ENCODE measurements at places on chromosomes 11 and 22.

DNA sequence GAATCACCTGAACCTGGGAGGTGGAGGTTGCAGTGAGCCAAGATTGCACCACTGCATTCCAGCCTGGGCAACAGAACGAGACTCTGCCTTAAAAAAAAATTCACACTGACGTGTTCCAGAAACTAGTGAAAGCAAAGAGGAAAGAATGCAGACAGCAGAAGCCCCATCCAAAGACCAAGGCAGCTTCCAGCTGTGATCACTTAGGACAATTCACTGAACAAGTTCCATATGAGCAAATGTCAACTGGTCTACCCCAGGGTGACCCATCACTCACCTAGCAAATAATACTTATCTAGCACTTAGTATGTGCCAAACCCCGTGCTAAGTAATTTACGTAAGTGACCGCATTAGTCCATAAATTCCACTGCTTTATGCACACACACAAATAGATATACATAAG lies 138.9 kb downstream of the LARGE1 start:
- DNase-seq = no peak

DNA sequence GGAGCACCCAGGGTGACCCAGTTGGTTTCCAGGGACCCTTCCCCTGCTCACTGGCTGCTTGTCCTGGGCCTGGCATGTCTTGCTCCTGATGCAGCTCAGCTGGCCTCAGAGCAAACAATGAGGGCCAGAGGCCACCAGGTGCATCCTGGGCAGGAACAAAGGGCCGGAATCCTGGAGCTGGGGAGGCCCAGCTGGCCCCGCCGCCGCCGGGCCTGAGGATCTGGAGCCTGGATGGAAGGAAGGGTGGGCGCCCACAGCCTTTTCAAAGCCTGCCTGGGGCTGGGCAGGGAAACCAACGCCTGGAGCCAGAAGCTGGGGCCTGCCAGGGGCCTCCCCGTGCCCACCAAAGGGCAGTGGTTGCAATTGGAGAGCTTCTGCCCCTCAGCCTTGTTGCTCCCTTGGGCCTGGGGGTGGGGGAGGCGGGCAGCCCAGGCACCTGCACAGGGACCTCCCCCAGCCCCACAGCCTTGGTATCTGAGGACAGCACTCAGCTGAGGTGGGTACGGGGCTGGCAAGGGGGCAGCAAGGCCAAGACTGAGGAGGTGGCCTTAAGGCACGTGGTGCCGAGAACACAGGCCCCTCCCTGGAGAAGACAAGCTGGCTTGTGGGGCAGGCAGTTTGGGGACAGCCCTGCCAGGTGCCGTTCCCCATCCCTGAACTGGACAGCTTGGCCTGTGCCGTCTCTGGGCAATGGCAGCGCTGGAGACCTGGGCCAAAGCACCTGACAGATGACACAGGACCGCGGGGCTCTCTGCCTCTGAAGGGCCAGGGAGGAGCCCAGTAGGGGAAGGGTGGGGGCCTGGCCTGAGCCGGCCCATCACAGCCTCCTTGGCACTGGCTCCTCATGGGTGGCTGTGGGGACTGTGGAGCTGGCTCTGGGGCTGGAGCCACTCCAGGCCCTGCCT lies 7.1 kb upstream of the ADORA2A start:
- DNase-seq = no peak

DNA sequence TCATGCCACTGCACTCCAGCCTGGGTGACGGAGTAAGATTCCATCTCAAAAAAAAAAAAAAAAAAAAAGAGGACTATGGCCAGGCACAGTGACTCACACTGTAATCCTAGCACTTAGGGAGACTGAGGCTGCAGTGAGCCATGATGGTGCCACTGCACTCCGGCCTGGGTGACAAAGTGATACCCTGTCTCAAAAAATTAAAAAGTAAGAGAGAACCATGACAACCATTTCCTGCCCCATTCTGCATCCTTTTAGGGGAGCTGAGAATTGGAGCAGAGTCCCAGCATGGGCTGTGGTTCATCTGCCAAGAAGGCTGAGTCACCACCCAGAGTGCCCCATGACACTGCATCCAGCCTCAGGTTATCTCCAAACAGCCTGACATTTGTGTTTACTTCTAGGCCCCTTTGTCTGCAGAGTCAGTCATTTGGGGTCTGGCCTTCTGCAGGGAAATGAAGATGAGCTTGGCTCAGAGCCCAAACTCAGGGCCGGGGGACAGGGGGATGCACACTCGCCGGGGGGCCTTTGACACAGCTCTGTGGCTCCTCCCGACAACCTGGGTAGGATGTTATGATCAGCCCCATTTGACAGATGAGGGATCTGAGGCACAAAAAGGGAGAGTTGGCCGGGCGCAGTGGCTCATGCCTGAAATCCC lies 4.7 kb downstream of the CSDC2 start:
- no peak for DNase-seq

DNA sequence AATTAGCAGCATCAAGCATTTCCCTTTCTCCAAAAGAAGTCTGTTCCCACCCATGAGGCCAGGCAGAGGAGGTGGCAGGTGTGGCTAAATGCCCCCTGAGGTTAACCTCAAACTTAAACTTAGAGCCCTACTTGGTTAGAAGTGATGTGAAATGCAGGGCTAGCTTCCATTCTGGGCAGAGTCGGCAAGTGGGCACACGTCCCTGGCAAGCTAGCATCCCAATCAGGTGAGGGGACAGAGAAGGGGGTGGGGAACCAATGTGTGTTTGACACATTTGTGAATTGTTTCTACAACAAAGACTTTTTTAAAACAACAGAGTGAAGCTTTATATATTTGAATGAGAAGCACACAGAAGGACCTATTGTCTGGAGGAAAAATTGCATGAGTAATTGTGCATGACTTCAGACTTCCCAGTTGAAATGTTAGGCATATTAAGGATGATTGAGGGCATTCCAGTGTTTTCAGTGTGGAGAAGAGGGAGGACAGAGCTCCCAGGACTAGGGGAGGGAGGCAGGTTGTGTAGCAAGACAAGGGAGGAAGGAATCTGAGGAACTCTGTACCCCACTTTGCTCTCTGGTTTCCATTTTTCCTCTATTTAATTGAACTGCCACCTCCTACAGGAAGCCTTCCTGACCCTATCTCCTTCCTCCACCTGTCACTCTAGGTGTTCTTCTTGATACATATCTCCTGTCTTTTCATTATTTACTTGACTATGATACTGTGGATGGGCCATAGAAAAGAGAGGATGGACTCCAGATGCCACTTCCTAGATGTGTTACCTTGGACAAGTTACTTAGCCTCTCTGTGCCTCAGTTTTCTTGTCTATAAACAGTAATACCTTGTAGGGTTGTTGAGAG lies 83.3 kb upstream of the PICALM start:
- DNase-seq = no peak

DNA sequence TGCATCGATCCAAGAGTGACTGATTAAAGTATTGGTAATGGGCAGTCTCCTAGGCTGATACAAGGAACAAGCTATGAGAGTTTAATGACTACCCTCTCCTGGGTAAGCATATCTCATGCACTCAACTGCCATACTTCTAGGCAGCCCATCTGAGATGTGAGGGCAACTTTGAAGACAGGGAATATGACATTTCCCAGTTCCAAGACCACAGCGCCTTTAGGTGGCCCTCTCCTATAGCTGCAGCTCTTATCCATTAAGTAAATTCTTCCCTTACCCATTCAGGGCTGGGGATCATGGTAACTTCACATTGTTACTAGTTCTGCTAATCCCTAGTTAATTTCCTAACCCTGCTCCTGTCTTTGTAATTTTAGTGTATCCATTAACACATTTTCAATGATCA lies 157.3 kb upstream of the CTSC start:
- DNase-seq = no peak

DNA sequence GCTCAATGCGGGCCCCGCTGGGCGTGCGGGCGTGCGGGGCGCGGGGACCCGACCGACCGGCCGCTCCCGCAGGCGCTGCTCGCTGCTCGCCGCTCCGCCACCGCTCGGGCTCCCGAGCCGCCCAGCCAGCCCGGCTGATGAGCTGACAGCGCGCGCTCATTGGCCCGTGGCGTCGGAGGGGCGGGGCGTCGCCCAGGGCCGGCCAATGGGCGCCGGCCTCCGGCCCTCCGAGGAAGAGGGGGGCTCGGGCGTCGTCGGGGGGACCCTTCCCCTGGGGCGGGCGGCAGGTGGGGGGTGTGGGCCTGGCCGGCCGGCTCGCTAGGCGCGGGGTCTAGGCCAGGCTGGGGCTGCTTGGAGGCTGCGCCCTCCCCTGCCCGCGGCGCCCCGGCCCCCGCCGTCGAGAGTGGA lies at the start of gene SCUBE1:
TSS of gene SCUBE1 (minus strand) at position 111 of the 408 bp plus-strand sequence. CDS start 111 bp downstream, outside the sequence.
- DNase-seq = peak; percentile 56

DNA sequence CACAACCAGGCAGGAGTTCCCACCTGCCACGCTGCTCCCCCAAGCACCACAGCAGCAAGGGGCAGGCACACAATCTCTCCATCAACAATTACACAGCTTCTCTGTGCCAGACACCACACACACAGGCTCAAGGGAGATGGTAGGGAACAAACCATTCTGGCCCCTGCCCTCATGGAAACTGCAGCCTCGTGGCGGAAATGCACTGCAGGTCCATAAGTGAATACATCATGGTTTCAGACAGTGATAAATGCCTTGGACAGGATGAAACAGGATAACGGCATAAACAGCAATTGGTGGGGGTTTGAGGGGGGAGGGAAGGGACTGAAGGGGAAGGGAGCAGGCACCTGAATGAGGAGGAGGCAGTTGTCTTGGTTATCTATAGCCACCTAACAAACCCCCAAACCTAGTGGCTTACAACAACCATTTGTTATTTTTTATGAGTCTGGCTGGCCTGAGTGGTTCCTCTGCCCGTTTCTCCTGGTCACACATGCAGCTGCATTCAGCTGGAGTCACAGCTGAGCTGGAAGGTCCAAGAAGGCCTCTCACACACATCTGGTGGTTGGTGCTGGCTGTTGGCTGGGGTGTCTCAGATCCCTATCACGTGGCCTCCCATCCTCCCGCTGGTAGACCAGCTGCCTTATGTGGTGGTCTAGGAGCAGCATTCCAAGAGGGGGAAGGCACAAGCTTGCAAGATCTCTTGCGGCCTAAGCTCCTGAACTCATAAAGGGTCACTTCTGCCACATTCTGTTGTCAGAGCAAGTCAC lies 15.0 kb upstream of the YWHAH start:
- no peak for DNase-seq

DNA sequence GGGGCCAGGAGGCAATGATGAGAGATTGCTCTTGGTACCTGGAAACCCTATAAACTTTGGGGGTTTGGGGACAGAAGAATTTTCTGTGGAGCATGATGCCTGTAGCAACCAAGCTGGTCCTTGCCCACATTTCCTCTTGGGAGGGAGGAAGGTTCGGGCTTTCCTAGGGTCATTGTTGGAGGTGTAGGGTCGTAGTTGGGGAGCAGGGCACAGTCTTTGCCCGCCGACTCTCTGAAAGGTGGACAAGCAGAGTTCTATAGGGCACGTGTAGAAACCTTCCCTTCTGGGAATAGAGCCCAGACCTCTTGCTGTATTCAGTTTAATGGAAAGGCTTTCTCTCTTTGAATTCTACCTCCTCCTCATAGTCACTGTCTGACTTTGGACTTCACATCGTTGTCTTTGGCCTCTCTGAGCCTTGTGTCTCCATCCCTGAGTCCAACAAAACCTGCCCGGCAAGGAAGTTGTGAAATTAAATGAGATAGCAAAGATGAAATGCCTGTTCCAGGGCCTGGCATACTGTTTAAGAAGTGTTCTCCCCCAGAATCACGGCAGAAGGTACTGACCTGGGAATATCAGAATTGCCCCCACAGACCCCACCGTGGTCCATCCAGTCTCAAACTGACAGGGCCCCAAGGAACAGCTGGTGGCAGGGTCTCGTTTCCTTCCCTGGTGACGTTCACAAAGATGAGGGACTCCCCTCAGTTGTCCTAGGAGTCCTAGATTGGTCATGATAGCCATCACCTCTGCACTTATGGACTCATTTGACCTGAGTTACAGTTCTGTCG lies 1.6 kb downstream of the PRDM11 start:
- no peak for DNase-seq

- DNase-seq = no peak
Measured at GRCh38 chr11:8092587-8093424, 11.8 kb downstream of the TUB start.

DNA sequence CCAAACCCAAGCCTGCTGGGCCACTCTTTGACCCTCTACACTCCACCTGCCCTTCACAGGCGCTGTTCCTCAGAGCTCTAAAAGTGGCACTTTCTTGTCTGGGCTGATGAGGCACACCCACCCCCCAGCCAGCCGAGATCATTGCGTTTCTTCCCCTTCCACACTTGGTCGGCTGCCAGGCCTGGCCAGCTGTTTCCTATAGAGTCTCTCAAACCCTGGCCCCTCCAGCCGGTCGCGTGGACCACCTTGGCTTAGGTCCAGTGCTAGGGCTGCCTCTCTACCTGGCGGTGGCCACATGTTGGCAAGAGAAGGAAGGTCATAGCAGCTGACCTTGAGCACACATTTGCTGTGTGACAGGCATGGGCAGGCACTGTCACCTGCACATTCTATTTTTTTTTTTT lies 60.6 kb downstream of the PPP6R2 start:
- DNase-seq = no peak

- DNase-seq = no peak
Measured at GRCh38 chr11:125833016-125833415, at the start of gene PATE4. Gene PATE4, plus strand, starts transcription at chr11:125833316. Its CDS starts 44 bp downstream, at chr11:125833360.

GRCh38 chr11:117607449-117607848 lies 189.6 kb downstream of the DSCAML1 start:
- no peak for DNase-seq

- no peak for DNase-seq
Measured at GRCh38 chr11:70482529-70482917, 84.2 kb downstream of the CTTN start.

- no peak for DNase-seq
Measured at GRCh38 chr22:38954414-38955043, 2.9 kb upstream of the APOBEC3A start.

- DNase-seq = no peak
Measured at GRCh38 chr11:83044958-83045712, 26.6 kb downstream of the RAB30 start.

GRCh38 chr11:88398372-88398771 lies 60.8 kb upstream of the CTSC start:
- DNase-seq = no peak

- DNase-seq = no peak
Measured at GRCh38 chr11:121134741-121135312, 33.8 kb downstream of the TECTA start.

GRCh38 chr11:121740902-121741301 lies 288.1 kb upstream of the SORL1-AS1 start:
- DNase-seq = no peak

- DNase-seq = no peak
Measured at GRCh38 chr11:81987829-81988472, 745.7 kb downstream of the FAM181B start.

Measured in activated T-cell treated with anti-CD3 and anti-CD28 coated beads, Interleukin-2, amount 50 U/mL, for 1 hour (primary cell).